ENCODE measurements at places on chromosomes 1 and 21.

DNA sequence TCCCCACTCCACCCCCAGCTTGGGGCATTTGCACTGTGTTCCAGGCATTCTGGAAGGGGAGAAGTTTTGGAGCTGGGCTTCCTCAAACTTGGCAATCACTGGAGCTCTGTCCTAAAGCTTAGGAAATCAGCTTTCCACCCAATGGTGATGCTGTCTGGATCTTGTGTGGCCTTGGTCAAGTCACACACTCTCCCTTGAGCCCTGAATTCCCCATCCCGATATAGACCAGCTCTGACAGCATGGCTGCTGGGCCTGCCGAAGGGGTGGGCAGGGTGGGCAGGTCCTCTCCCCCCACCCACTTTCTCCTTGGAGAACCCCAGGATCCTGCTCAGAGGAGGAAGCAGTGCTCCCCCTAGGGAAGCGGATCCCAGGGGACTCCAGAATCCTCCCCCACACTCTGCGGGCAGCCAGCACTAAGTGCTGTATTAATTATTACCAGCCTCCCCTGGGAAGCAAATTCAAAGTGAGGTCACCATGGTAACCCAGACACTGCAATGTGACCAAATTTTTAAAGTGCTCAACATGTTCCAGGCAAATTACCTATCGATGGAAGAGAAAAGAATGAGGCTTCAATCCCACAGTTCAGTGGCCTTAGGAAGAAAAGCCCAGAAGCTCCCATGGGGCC, 21.3 kb upstream of the LDLRAP1 start:
- no peak for DNase-seq

GRCh38 chr1:179447489-179447888, 81.7 kb downstream of the AXDND1 start:
- peak; percentile 77 for DNase-seq

DNA sequence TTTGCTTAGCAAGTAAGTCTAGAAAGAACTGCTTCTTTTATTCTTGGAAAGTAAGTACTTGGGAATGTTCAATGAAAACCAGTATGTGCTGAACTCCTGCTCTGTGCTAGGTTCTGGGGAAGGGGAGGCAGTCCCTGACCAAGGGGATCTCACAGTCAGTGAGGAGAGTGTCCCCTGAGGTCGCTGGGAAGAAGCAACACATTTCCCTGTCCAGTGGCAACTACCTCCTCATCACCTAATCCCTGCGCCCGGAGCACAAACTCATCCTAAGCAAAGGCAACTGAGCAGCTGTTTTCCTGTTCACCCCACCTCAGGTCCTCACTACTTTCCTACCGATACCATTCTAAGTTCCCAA, 61.7 kb upstream of the ANGPTL1 start:
- no peak for DNase-seq

DNA sequence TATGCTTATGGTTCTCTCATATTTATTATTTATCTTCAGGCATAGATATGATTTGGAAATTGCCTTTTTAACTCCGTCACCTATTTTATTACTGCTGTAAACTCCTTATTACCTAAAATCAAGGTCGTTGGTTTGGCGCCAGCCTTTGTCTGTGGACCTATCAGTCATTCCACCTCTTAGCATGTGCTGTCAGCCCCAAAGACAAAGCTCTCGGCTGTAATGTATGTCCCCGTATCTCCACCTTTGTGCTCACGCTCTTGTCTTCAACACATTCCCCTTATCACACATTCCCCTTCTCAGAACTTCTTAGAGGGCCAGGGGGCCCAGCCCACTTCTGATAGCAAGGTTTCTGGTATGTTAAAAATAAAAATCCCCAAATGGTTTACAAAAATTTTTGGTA, 342.2 kb downstream of the RYR2 start:
- DNase-seq: peak; percentile 52

DNA sequence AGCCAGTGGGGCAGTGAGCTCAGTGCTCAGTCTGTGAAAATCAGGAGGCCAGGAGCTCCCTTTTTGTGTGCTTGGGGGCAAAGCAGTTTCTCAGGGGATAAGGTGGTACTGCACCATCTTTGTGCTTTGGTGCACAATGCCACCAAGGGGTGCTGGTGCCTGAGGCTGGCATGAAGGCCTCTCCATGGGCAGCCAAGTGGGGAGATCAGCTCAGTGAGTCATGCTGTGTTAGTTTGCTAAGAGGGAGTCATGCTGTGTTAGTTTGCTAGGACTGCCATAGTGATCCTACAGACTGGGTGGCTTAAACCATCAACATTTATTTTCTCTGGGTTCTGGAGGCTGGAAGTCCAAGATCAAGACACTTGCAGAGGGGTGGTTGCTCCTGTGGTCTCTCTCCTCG, 428.1 kb downstream of the PRDM2 start:
- DNase-seq: no peak

- DNase-seq: peak; percentile 72
These were observed 289.8 kb downstream of the NTNG1 start for GRCh38 chr1:107430540-107431228.

DNA sequence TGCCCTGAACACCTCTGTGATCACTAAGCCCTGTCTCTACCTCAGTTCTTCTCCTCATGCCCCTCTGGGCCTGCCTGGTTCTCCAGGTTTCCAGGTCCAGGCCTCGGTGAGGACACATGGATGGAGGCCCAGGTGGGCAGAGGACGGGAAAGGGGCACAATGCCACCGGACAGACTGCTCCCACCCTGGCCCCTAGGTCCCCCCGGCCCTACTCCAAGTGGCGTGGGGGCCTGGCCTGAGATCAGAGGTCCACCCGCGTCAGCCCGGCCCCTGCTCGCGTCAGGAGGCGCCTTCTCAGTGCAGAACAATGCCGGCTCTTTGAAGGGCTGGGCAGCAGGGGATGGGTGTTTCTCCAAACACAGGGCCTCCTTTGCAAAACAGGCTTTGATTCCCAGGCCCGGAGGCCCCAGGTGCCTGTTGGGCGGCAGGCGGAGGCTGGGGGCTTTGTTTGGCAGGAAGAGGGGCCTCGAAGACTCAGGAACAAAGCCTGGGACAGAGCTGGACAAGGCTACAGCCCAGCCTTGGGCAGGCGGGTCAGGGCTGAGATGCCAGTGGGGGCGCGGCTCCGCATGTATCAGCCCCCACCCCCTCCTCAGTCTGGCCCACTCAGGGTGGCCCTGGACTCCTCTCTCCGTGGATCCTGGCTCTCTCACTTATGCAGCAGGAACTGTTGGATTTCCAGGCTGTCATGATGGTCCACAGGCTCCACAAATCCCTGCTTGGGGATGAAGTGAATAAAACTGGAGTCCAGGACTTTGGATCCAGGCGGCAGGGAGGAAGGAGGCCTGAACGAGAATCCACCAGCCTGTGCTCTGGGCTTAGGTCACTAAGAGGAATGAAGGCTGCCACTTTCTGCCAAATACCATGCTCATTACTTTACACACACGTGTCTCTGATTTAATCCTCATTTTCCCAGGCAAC, 77.4 kb upstream of the SLC2A1 start:
- no peak for DNase-seq

- DNase-seq: peak; percentile 78
These were observed 16.3 kb downstream of the PADI3 start for GRCh38 chr1:17265162-17265561.

GRCh38 chr1:30742963-30743559, 14.5 kb downstream of the LAPTM5 start:
- no peak for DNase-seq

- DNase-seq: no peak
These were observed 65.5 kb upstream of the PALMD start for GRCh38 chr1:99580451-99580850.

DNA sequence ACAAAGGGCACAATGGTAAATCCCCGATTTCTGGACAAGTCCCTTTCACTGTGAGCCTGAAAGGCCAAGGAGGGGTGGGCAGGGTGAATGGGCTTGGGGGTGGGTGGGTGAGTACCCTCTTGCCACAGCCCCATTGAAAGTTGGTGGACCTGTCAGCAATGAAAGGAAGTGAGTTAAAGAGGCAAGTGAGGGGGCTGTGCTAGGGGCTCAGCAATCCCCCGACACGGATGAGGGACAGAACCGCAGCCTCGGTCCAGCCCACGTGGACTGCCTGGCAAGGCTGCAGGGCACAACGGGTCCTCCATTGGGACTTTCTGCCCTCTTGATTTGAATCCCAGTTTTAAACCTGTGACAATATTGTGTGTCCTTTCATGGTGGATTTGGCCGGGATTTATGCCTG, 255.3 kb downstream of the FOXD2 start:
- peak; percentile 25 for DNase-seq

DNA sequence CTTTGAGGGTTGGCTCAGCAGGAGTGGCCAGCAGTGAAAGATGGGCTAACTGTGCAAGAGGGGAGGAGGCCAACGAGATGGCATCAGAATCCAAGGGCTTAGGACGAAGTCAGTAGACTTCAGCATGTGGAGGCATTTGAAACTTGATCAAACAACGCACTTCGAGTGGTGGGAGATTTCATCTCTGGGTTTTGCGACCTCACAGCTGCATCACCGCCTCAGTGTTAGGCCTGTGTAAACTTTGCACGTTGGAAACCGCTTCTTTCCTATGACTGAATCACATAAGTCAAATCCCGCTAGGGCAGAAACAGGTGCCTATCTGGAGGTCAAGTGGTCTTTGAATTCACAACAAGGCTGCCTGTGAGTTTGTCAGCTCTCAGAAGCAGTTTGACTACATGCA, 17.8 kb downstream of the TFF3 start:
- DNase-seq: no peak

GRCh38 chr1:240831191-240831631, 219.3 kb upstream of the GREM2 start:
- DNase-seq: no peak

DNA sequence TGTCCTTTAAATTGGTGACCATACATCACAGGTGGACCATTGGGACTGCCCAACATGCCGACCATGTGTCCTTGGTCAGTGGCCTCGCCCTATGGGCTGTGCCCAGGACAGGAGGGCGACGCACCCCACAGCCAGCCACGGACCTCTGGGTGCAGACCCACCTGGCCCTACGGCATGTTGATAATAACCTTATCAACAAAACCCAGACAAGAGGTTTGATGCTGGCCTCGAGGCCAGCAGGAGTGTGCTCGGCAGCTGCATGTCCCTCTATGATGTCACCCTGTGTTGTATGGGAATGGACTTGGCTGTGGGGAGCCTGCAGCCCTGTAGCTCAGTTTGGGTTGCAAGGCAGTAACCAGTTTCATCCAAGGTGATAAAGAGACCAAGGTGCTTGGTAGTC, 32.1 kb downstream of the SLC37A1 start:
- DNase-seq: no peak

DNA sequence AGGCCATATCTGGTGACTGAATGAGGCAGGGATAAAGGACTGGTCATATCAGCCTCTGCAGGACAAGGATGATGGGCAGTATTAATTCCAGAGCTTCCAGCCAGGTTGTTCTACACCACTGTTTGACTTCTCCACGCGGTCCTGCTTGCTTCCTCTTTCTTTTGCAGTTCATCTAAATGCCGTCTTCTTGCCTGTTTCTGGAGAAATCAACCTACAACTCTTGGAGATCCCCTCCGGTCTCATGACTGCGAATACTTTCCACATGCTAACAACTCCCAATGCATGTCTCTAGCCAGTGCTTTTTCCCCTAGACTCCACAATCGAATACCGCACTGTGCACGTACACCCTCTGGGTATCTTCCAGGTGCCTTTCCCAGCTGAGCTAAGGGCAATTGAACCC, 14.1 kb upstream of the TIAM1 start:
- DNase-seq: no peak

- DNase-seq: no peak
These were observed 22.8 kb downstream of the DHX9 start for GRCh38 chr1:182861994-182862393.

DNA sequence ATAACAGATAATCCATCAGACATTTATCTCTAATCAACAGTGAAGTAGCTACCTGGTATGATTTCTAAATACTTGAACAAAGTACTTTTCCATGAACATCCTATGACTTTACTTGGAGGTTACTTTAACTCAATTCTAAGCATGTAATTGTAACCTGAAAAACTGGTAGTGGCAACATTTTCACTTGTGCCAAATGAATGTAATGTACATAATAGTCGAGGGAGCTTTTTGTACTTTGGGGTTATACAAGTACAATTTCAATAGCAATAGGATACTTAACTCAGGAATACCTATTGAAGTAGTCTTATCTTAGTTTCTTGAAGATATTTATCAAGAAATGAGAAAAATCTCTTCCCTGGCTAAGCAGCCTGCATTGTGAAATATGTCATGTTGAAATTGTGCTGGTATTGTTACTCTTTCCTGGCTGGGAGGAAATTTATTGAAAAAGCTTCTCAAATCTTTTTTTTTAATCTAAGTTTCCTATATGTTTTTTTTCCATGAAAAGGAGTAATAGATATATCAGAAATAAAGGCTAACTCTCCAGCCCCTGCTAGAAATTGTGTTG, 33.7 kb upstream of the CACYBP start:
- DNase-seq: no peak

DNA sequence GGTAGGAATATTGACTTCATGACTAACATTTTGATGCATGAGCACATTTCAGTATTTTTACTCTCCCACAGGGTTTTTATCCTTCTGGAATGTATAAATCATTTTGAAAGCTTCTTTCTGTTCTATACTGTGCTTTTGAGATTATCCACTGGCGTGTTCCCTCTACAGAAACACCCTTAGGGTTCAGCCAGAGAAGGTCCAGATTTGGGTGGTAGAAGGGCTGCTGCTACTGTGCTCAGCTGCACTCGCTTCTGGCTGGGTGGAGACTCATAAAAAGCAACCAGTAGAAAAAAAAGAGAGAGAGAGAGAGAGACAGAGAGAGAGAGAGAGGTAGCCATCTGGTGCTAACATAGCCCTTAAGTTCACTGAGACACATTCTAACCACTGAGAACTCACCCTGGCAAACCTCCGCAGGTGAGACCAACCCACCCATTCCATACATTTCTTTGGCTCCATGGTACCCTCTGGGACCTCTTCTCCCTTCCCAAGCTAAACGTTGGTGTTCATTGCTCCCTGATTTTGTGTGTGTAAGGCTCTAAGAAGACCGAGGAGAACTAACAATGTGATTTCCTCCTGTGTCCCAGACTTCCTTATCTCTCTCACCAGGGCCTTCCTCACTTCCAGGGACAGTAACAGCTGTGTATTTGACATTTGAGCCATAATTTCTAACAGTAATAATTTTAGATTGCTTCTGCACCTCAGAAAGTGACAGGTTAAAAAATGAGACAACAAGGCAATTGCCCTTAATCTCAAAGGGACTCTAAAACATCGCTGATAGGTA, 7.2 kb downstream of the APCS start:
- no peak for DNase-seq

GRCh38 chr1:154589780-154590179, 18.2 kb downstream of the ADAR start:
- no peak for DNase-seq

DNA sequence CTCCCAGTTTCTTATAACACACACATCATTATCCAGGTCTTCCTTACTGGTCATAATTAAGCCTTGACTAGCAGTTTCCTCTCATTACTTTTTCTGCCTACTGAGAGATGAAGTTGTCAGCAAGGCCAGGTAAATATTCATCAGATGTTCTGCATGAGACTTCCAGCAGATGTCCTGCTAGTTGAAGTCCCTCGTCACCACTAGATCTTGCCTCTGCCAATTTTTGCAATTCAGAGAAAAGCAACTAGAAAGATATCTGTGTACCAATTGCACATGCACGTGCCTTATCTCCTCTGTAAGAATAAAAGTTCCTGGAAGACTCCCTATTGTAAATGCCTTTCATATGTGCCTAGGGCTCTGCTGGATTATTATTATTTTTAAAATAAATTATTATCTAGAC, 18.3 kb downstream of the ACKR1 start:
- no peak for DNase-seq
